CD4-positive, alpha-beta memory T cell (primary cell): ENCODE measurements at places on chromosomes 6 and 20. TPM values are rescaled to one million over a fixed set of nuclear protein-coding genes. Genes with fewer than 3 reads are reported as not detected.

DNA sequence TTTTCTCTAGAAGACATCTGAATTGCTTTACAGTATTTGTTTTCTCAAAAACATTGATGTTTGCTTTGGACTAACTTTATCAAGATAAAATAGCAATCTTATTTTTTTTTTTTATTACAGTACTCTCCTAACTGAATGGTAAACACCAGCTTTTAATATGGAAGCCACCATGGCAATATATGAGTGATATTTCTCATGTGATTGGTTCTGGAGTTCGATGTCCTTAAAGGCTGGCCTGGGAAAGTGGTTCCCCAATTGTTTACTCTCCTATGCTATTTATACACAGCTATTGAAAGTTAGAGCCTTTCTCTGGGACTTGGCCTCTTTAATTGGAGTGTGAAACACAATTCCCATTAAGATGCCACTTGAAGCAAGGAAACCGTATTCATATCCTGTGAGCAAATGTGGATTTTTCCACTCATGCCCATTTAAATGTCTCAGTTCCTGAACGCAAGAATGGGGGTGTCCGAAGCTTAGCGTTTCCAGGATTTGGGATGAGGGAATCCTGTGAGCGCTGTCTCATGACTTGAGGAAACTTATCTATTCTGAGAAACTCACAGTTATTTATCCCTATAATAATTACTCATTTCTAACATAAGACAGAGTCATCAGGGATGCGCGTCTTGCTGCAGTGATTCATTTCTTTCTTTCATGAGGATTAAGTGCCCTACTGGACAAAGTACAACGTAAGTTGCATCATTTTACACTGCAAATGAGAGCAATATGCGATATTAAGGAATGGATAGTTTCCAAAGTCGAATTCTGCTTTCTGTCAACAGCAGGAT lies 143.3 kb upstream of the PREP start:
- no peak overlapping the region for H3K27ac ChIP-seq
- no peaks in the 10 kb centered on the region for H3K27me3 ChIP-seq
- no peaks in the 10 kb centered on the region for H3K4me1 ChIP-seq
- no peak overlapping the region for H3K4me3 ChIP-seq
- H3K36me3 ChIP-seq: no peaks in the 10 kb centered on the region

DNA sequence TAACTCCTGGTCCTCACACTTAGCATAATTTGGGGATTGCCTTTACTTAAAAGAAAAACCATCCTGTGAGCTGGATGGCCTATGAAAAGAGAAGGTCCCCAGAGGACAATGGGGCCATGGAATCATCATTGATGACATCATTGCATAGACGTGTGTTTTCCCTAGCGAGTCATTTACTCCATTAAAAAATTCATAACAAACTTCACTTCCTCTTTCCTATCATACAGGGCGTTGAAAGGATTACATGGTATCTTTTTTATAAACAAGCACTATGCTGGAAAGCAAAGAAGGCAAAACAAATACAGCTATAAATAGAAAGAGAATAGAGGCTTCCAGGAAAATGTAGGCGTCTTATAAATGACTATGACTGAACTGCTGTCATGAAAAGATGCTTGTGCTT lies 11.3 kb upstream of the COL12A1 start:
- H3K27me3 ChIP-seq: peaks cover 5% of the 10 kb centered on the region
- no peak for DNase-seq
- no peak overlapping the region for H3K27ac ChIP-seq
- H3K4me1 ChIP-seq: no peaks in the 10 kb centered on the region
- H3K36me3 ChIP-seq: no peaks in the 10 kb centered on the region

- H3K4me3 ChIP-seq: no peak overlapping the region
- no peaks in the 10 kb centered on the region for H3K4me1 ChIP-seq
- H3K27me3 ChIP-seq: no peaks in the 10 kb centered on the region
- no peaks in the 10 kb centered on the region for H3K36me3 ChIP-seq
- DNase-seq: no peak
- no peak overlapping the region for H3K27ac ChIP-seq
Measured at GRCh38 chr6:94570581-94570980, 1006.8 kb upstream of the MANEA start.

GRCh38 chr20:8213831-8214587 lies 81.9 kb downstream of the PLCB1 start:
- H3K27me3 ChIP-seq: no peaks in the 10 kb centered on the region
- no peaks in the 10 kb centered on the region for H3K36me3 ChIP-seq
- peak overlapping the region; percentile 4 for H3K27ac ChIP-seq

GRCh38 chr6:45791211-45792168 lies 224.2 kb downstream of the CLIC5 start:
- H3K4me1 ChIP-seq: no peaks in the 10 kb centered on the region
- H3K36me3 ChIP-seq: no peaks in the 10 kb centered on the region
- no peak overlapping the region for H3K4me3 ChIP-seq
- no peaks in the 10 kb centered on the region for H3K27me3 ChIP-seq

DNA sequence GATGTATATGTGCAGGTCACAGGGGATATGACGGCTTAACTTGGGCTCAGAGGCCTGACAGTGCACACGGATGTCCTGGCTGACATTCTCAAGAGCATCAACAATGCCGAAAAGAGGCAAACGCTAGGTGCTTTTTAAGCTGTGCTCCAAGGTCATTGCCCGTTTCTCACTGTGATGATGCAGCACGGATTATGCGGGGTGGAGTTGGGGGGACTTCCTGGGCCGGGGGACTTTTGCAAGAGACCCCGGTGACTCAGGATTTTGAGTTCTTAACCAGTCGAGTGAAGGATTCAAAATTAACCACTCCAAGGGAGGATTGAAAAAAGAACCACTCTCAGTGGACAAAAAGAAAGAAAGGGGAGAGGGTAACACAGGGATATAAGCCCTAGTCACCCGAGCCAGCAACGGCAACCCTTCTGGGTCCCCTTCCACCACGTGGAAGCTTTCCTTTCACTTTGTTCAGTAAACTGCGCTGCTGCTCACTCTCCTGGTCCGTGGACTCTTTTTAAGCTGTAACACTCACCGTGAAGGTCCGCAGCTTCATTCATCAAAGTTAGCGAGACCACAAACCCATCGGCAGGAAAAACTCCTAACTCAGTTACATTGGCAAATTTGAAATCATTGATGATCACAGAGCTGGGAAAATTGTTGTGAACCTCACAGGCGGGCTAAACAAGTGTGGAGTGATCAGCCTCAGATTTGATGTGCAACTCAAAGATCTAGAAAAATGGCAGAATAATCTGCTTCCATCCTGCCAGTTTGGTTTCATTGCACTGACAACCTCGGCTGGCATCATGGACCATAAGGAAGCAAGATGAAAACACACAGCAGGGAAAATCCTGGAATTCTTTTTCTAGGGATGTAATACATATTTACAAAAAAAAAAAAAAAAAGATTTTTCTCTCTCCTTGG lies 199.3 kb downstream of the ARID1B start:
- H3K36me3 ChIP-seq: no peaks in the 10 kb centered on the region
- no peaks in the 10 kb centered on the region for H3K27me3 ChIP-seq
- H3K4me1 ChIP-seq: peaks cover 80% of the 10 kb centered on the region

- H3K36me3 ChIP-seq: no peaks in the 10 kb centered on the region
- no peaks in the 10 kb centered on the region for H3K27me3 ChIP-seq
- no peak overlapping the region for H3K27ac ChIP-seq
- peaks cover 13% of the 10 kb centered on the region for H3K4me1 ChIP-seq
Measured at GRCh38 chr20:23084282-23084844, 1.8 kb downstream of the CD93 start.

DNA sequence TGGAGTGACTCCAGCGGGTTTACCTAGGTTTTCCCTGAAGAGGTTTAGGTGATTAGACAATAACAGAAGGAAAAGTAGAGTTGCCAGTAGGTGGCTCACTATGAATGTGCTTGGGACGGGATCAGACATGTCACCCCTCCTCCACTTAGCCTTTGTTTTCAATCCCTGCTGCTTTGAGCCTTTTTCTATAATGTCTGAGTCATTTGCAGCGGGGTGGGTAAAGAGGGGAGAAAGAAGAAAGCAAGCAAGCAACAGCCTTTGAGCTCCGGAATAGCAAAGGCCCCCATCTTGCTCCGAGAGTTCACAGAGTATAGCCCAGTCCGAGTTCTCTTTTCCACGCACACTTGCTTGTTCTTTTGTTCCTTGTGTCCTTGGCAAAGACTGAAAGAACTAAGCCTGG lies 129.1 kb downstream of the PACRG start:
- no peaks in the 10 kb centered on the region for H3K4me1 ChIP-seq
- no peak overlapping the region for H3K4me3 ChIP-seq
- H3K36me3 ChIP-seq: no peaks in the 10 kb centered on the region

GRCh38 chr6:162090734-162091133 lies 636.8 kb downstream of the PRKN start:
- no peaks in the 10 kb centered on the region for H3K27me3 ChIP-seq
- no peak for DNase-seq
- no peak overlapping the region for H3K27ac ChIP-seq
- no peaks in the 10 kb centered on the region for H3K4me1 ChIP-seq

The CALHM5 gene
- polyA plus RNA-seq: not detected

The HELZ2 gene
- polyA plus RNA-seq: 2.0 TPM

The RBM38 gene
- 97.8 TPM for polyA plus RNA-seq

The MUCL3 gene
- not detected for polyA plus RNA-seq

The PGC gene
- not detected for polyA plus RNA-seq
